ENCODE measurements at places on chromosomes 7 and 10.

DNA sequence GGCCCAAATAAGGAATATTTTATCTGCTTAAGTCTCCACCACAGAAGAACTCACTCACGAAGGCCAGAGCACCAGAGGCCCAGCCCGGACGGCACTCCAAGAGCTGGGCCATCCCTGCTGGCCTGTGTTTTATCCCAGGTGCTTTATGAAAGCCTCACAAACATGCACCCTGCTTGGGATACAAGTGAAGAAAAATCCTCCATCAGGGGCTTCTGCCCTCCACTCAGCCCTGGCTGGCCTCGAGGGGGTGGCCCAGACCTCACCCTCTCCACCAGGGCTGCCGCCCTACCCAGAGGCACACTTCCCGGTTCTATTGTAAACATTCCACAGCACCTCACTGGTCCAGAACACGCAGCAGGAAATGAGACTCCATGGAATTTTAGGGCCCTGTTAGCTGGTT, 19.8 kb upstream of the DNAAF5 start:
- DNase-seq = no peak

DNA sequence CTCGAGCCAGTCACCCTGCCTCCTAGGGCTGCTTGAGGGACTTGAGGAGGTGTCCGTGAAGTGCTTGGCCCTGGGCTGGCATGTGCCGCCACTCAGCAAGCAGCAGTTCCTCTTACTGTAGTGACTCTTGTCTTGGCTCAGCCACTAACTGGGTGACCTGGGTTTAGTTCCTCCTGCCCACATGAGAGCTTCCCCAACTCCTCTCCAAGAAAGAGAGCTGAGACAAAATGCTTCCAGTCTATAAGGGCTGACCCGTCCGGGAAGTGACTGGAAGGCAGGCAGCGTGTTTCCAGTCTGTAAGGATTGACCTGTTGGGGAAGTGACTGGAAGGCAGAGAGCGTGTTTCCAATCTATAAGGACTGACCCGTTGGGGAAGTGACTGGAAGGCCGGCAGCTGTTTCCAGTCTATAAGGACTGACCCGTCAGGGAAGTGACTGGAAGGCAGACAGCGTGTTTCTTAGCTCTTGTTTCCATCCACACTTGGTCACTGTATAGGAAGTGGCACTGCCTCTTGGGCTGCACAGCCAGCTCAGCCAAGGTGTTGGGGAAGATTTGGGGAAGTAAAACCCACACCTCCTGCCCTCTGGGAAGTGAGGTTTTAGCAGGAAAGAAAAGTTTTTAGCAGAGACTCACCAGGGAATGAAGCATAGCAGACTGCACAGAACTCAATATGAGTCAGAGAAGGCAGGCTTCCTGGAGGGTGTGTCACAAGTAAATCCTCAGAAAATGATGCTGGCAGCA, 53.3 kb upstream of the PPIF start:
- DNase-seq = no peak

DNA sequence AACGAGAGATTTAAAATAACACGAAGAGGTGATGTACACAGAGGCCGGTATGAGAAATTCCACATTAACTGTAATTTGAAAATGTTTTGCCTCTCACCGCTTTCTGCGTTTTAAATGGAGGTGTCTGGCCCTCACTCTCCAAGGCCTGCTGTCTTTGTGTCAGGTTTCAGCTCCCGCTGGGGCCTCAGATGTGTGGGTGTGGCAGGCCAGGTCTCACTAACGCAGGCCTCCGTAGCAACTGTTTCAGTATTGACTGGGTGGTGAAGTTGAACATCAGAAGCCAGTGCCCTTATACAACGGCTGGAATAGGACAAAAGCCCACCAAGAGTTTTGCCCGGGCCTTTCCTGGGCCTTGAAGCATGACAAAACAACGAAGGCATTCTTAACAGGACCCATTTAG, 303.1 kb downstream of the ADARB2 start:
- DNase-seq = no peak

- no peak for DNase-seq
Observed at GRCh38 chr7:117405519-117405918, 21.8 kb downstream of the ASZ1 start.

DNA sequence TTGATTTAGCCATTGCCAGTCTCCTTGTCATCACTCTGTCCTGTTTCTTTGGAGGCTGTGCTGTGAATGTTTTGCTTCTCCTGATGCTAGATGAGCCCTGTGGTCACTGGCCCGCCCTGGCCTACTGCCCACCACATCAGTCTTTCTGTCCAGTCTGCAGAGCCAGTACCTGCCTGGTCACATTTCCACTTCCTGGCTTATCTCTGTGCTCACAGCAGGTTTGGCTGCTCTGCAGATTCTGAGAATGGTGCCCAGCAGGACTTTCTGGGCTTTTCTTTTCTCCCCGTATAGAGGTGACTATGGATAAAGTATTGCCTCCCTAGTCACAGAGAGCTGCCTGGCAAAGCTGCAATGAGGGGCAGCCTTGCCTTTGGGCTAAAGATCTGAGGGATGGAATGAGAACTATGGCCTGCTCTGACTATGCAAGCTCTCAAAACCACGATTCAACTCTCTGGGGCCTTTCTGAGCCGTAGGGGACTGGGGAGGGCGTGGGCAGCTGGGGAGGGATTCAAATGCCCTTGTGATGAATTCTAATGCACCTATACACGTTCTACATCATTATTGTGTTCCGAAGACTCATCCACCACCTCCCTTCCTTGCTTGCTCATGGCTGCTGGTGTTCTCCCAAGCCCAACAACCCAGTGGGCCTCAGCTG, 410.4 kb upstream of the NPVF start:
- no peak for DNase-seq

- DNase-seq = no peak
Observed at GRCh38 chr7:22900784-22901183, 78.1 kb upstream of the TOMM7 start.

DNA sequence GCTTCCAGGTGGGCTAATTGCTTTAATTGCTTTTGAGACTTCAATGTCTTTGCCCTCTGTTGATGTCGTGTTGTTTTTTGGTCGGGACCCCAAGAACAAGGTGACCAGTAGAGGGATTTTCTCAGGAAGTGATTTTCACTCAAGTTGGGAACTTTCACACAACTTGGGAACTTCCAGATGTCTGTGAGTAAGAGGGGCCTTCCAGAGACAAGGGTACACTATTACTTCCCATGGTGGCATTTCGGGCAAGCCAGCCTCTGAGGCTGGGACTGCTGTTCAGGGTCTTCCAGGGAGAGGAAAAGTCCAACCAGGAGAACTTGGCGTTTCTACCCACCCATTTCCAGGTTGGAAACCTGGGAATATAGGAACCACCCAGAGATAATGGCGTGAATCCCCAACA, 170.0 kb upstream of the CDCA7L start:
- DNase-seq = no peak

DNA sequence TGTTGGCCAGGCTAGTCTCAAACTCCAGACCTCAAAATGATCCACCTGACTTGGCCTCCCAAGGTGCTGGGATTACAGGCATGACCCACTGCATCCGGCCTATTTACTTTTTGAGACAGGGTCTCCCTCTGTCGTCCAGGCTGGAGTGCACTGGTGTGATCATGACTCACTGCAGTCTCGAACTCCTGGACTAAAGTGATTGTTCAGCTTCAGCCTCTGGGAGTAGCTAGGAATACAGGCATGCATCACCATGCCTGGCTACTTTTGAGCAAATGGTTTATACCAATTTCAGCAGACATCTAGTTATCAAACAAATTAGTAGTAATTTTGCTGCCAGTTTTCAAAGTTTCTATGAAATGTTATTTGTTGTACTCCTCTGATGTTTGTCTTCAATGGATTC, 2.2 kb upstream of the WAC start:
- DNase-seq = no peak

DNA sequence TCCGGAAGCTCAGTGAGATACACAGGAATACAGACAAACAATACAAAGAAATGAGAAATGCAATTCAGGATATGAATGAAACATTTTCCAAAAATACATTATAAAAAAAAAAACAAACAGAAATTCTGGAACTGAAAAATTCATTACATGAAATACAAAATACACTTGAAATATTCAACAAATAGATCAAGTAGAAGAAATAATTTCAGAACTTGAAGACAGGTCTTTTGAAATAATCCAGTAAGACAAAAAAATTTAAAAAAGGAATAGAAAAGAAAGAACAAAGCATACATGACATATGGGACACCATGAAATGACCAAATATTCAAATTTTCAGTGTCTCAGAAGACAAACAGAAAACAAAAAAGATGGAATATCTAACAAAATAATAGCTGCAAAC, 102.5 kb downstream of the ALOX5 start:
- no peak for DNase-seq

Data from activated CD4-positive, alpha-beta T cell treated with anti-CD3 and anti-CD28 coated beads for 1 hour (primary cell).